ENCODE measurements at places on chromosomes 1 and 21.

- DNase-seq = no peak
These were observed 55.1 kb downstream of the HFM1 start for GRCh38 chr1:91349524-91349923.

GRCh38 chr21:28485301-28486022, 507.2 kb downstream of the LTN1 start:
- no peak for DNase-seq

GRCh38 chr1:243796016-243796415, 54.0 kb downstream of the AKT3 start:
- DNase-seq = no peak

DNA sequence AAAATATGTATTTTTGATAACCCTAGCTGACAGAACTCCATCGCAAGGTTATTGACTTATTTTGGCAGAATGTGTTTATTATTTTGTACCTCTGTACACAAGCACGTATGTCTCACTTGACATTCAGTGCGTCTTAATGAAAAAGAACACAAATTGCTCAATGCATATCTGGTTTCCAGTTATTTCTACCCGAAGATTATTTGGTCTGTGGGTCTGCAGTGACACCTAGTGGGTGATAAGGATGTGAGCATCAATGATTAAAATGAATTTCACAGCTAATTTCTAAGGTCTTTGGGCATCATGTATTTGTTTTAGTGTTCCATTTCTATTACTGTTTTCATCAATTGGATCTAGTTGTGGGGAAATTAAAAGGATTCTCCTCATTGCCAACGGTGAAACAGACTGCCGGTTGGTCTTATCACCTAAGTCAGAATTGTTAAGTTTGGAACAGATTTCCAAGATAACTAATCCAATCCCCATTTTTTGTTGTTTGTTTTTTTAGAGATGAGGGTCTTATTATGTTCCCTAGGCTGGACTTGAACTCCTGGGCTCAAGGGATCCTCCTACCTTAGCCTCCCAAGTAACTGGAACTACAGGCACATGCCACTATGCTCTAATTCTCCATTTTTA, 13.9 kb downstream of the DDX20 start:
- peak; percentile 43 for DNase-seq

GRCh38 chr1:182257369-182258063, 134.1 kb downstream of the GLUL start:
- no peak for DNase-seq

DNA sequence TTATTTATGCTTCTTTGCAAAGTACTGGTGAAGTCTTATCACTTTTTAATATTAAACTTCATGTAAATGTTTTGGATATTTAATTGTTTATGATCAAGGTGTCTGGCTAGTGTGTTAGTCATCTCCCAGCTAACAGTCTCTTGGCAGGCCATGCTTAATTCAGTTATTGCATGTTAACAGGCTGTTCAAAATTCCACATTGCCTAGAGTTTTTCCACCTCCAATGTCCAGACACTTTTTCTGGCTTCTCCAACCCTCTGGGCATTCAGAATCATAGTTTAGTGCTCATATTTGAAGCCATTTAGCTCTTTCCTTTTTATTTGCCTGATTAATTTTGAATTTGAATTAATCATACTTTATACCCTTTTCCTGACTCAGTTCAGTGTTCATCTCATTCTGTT, 69.2 kb downstream of the OLFML2B start:
- no peak for DNase-seq

GRCh38 chr1:168687816-168688215, 41.2 kb downstream of the DPT start:
- no peak for DNase-seq

DNA sequence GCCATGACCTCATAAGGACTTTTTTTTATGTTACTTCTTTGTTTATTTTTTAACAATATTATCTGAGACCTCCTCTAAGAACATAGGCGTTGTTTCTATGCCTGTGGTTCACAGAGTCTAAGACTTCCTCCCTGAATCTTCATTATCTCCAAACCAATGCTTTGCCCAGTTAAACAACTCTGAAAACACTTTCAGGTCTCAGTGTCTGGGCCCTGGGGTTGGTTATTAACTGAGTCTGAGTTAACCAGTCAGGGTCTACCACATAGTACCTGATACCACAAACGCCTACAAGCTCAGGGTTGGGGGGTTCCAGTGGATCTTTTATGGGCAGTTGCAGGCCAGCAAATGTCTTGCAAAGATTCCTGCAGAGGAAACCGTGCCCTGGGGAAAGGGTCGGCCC, 138.2 kb downstream of the AJAP1 start:
- no peak for DNase-seq

- no peak for DNase-seq
These were observed 66.8 kb downstream of the SLC27A3 start for GRCh38 chr1:153842006-153842471.

DNA sequence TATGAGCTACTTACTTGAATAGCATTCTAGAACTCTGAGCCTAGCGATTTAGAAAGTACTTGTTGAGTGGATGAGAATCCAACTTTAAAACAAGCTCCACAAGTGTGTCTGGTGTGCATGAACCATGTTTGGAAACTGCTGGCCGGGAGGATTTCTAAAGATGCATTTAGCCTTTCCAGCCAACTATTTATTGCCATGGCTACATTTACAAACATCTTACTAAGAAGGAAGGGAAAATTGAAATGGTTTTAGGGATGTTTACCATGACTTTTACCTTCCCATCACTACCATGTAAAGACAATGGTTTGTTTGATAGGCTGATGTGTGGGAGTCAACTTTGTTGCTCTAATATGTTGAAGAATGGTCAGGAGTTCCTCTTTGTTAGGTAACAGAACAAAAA, 37.7 kb upstream of the ARHGAP29 start:
- DNase-seq = no peak

GRCh38 chr1:3244025-3244926, 175.3 kb downstream of the PRDM16 start:
- no peak for DNase-seq

- DNase-seq = no peak
These were observed 84.6 kb downstream of the ADGRL2 start for GRCh38 chr1:81885291-81885690.

DNA sequence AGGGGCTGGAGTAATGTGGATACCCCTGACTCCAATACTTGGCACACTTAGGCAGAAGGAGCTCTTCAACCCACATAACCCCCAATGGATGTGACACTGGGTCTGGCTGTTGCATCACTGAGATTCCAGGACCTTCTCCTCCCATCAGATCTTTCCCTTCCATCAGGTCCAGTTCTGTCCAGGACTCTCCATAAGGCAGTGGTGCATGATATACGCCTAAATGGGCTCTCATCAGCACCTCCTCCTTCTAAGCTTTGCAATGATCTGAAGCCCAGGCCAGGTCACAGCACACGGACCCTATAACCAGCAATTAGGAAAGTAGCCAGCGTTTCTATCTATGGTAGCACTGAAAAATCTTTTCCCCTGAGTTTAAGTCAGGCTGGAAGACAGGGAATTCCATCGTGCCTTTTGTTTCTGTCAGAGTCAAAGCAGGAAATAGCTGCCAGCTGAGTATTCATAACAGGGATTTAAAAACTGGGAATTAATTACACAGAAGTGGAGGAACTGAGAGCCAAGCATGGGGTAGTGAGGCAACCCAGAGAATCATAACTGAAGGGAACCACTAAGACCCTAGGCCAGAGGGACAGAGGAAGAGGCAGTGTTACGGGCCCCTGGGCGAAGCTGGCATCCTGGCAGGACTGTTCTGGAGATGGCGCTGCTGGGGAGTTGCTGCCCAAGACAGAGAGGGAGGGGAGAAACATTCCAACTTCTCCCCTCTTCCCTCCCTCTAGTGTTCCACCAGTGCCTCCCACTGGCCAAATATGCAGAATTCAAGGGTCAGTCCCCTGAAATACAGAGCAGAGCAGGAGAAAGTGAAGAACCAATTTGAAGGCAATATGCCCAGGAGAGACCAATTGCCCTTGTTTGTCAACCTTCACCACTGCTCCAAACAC, 37.5 kb upstream of the HOOK1 start:
- no peak for DNase-seq

- DNase-seq = no peak
These were observed 5.1 kb downstream of the MAP7D1 start for GRCh38 chr1:36160949-36161485.

DNA sequence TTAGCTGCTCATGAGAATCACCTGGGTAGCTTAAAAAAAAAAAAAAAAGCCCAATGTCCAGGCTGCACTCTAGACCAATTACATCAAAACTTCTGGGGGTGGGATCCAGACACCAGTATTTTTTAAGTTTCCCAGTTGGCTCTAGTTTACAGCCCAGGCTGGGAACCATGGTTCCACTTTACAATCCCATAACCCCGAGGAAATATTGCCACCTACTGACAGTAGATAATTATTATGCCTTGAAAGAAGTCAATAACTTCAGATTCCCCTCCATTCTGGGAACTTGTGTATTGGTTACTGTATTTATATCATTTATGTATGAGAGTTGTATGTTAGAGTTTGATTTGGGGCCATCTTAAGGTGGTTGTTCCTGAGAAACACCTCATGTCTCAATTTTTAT, 100.2 kb downstream of the SPATA46 start:
- peak; percentile 64 for DNase-seq

GRCh38 chr1:66606362-66607065, 72.6 kb downstream of the SGIP1 start:
- no peak for DNase-seq

DNA sequence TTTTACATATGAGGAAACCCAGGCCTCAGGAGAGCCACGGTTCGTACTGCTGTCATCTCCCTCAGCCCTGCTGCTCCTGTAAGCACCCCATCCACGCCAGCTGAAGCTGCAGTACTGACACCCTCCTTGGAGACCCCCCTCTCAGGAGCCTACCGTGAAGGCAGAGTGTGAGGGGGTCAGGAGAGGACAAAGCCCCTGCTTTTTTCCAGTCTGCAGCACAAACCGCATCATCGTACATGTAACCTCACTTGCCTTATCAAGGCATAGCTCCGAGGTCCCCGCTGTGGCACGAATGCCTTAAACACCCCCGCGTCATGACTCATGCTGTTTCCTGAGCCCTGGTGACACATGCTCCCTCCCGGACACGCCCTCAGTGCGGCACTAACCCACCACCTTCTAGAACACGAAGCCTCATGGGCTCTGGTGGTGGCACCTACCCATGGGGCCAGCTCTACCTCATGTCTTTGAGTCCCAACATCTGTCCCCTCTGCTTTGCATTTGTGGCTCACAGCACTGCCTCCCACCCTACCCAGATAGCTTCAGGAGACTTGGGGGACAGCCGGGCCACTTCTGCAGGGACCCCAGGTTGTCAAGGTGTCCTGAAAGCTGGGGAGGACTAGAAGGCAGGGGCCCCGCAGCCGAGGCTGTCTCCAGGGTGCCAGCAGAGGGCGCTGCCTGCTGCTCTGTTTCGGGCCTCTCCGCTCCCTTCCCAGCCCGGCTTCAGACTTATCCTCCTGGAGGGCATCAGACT, 4.9 kb downstream of the SH3BGRL3 start:
- peak; percentile 13 for DNase-seq

GRCh38 chr1:50508040-50508586, 84.9 kb upstream of the DMRTA2 start:
- no peak for DNase-seq

- DNase-seq = peak; percentile 70
These were observed at the start of gene DNAH14 for GRCh38 chr1:224929335-224930237. DNAH14 (plus strand) TSS chr1:224929675; CDS start chr1:224952703, 23,028 bp downstream.

DNA sequence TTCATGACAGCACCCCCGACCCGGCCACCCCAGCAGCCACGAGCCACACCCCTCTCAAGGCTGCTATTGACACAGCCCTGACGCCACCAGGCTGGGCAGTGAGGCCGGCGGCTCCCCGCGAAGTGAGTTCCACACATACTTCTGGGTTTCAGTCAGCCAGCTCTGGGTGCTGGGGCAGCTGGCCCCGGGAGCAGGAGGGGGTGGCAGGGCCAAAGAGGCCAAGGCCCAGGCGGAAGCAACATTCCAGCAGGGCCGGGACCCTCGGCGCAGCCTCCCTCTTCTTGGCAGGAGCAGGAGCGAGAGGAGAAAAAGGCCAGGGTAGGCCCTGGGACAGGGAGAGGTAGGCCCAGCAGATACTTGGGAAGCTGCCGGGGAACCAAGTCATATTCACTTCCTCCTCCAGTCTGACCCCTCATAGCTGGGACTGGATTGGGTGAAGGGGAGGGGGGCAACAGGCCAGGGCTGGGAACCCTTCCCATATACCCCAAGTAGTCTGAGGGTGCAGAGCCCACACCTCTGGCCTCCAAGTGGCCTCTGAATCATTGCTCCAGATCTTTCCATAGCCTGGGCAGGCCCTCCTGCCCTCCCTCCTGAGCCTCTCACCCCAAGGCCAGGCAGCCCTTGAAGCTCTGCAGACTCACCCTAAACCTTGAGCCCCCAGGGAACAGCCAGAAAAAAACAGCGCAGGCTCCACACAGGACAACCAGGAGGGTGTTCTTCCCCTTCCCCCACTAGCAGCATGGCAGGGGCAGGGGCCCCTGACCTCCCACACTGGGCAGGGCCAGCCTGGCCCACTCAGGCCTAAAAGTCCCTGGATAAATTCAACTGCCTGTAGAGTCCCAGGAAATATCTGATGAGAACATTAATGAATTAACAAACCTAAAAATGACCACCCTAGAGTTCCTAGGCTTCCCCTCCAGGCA, 5.7 kb downstream of the HSPG2 start:
- DNase-seq = no peak

DNA sequence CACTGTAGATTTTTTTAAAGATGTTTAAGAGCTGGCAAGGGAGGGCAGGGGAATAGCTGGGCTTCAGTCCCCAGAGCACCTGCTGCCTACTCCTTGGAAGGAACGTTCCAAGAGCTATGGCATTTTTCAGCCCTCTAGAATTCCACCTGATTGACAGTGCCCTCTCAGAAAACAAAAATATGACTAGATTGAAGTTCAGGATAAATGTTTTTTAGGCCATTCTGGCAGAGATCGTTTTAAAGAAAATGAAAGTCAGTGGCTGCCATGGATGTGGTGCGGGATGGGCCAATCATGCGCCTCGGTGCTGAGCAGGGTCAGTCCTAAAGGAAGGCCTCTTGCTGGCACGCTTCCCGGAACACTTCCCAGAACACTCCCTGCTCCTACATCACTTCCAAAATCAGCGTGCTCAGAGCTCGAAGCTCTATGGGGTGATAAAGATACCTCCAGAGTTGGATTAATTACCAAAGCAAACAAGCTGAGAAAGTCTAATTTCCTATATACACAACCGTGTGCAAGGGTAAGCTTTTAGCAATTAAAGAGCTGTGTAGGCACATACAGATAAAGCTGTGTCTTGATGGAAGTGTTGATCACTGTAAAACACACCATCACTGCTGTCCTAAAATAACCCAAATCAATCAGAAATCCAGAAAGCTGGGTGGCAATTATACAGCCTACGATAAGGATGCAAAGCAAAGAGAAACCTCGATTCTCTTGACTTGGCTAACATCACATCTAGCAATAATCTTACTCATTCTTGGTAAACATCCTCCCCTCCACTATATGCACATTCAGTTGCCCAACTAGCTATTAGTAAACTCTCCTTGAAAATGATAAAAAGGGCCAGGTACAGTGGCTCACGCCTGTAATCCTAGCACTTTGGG, 34.6 kb downstream of the TGFBR3 start:
- no peak for DNase-seq

All from NCI-H526 treated with DMSO at 0.1 percent for 48 hours (cell line).